ENCODE measurements at places on chromosomes 11 and 22.

DNA sequence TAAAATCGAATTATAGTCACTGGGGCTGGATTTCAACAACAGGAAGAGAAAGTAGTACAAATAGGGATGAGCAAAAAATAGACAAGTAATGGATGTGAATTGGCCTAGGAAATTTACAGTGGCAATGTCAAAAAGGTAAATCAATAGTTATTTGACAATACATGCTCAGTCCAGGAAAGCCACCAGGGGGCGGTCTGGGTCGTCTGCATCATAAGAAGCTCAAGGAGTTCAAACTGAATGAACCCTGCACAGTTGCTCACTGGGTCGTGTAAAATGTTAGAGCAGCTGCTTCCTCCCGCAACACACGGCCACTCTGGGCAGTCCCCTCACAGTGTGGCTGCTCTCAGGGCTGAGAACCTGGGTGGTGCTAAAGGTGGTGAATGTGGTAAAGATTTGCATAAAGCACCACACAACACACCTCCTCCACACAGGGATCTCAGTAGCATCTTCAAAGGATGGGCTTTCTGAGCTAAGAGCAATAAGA, 85.9 kb downstream of the ZNF280B start:
- DNase-seq: peak; percentile 62

DNA sequence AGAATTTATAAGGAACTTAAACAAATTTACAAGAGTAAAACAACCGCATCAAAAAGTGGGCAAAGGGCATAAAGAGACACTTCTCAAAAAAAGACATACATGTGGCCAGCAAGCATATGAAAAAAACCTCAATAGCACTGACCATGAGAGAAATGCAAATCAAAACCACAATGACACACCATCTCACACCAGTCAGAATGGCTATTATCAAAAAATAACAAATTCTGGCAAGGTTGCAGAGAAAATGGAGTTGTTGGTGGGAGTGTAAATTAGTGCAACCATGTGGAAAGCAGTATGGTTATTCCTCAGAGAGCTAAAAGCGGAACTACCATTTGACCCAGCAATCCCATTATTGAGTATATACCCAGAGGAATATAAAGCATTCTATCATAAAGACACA, 866.8 kb upstream of the TENM4 start:
- DNase-seq: no peak

DNA sequence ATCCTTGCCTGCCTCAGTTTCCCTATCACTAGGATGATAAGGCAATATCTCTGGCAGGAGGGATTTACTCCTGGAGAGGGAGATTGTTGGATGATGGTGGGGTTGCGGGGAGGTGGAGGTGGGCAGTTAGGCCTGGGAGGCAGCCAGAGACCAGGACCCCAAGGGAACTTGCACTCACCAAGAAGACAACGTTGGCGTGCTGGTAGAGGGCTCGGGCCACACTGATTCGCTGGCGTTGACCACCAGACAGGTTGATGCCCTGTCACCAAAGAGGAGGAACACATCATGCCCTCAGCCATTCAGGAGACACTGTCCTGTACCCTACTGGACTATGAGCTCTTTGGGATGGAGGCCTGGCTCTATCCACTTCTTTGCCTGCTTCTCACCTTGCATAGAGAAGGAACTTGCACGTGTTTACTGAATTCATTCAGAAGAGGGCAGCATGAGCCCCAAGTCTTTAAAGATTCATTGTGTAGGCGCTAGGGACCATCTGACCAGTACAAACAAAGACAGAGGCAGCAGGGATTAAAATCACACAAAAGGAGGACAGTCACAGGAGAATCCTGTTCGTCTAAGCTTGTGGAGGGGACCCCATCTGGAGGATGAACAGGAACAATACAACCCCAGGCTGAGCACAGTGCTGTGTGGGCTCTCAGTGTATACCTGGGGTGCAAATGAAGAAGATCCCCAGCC, 24.2 kb upstream of the KCNJ11 start:
- no peak for DNase-seq

DNA sequence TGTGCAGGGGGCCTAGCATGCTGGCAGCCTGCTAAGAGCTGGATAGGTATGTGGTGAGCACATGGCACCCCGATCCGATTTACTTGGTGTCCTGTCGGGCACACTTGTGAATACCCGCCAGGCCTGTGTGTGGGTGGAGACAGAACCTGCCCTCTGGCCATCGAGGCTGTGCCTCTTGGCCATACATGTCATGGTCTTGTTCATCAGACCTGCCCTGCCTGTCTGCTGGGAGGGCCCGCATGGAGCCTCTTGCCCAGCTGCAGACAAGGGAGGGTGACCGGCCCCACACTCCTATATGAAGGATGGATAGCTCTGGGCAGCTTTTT, 310.2 kb downstream of the TBC1D22A start:
- DNase-seq: no peak

GRCh38 chr22:48464246-48464645, 1363.4 kb downstream of the BRD1 start:
- DNase-seq: no peak

DNA sequence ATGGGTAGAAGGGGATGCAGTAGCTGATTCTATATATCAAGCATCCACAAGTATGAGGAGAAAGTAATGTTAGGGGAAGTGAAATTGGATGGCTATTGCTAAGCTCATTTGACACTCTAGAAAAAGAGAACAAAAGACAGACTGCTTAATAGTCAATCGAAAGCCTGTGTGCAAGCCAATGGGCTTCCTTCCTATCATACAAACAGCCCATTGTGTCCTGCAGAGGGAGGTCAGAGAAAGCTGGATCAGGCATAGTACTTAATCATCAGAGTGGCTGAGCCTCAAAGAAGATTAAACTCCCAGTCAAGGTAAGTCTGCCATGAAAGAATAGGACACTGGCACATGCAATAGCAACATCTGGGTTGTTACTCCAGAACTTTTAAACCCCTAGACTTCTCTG, 50.9 kb upstream of the PGR start:
- no peak for DNase-seq

DNA sequence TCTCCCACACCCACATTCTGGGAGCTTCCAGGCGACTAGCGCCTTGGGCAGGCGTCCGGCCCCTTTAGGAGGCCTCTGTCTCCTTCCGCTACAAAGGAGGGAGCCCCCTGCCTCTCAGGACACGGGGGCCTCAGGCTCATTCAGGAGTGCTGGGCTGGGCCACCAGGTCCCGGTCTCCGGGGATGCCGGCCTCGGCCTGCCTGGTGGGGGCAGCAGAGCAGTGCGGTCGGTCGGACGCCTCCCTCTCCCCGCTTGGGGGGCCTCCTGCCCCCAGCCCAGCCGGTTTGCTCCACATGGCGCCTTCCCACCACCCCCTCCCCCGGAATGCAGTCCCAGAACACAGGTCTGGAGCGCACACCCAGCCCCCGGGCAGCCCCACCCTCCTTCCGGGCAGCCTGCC, 21.9 kb downstream of the MRPL23 start:
- DNase-seq: no peak

DNA sequence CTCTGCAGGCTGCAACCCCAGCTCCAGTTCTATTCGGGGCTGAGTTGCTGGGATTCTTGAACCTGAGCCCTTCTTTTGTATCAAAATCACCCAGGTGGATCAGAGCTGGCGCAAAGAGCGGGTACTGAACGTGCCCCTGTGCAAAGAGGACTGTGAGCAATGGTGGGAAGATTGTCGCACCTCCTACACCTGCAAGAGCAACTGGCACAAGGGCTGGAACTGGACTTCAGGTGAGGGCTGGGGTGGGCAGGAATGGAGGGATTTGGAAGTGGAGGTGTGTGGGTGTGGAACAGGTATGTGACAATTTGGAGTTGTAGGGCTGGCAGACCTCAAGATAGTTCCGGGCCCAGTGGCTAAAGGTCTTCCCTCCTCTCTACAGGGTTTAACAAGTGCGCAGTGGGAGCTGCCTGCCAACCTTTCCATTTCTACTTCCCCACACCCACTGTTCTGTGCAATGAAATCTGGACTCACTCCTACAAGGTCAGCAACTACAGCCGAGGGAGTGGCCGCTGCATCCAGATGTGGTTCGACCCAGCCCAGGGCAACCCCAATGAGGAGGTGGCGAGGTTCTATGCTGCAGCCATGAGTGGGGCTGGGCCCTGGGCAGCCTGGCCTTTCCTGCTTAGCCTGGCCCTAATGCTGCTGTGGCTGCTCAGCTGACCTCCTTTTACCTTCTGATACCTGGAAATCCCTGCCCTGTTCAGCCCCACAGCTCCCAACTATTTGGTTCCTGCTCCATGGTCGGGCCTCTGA, 3.8 kb downstream of the FOLR1 start:
- no peak for DNase-seq

DNA sequence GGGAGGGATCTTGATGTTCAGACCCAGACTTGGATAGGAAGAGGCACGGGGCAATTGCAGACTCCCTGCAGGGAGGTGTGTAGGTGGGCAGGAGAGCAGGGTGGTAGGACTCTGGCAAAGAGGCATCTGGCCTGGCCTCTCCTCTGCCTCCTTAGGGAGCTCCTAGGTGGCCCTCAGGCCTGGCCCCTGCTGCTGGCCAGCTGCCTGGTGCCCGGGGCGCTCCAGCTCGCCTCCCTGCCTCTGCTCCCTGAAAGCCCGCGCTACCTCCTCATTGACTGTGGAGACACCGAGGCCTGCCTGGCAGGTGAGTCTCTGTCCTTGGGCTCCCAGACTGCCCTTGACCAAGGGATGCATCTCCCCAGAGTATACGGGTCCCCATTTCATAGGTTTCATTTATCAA, 16.6 kb upstream of the MIF start:
- DNase-seq: no peak

GRCh38 chr11:128837627-128838026, 29.5 kb downstream of the KCNJ1 start:
- no peak for DNase-seq

Measured in activated T-cell treated with anti-CD3 and anti-CD28 coated beads for 1 hour (primary cell).